Stimulated activated CD8-positive, alpha-beta memory T cell treated with anti-CD3 and anti-CD28 coated beads, Interleukin-2, amount 100 ng/mL, for 48 hours (primary cell): ENCODE measurements at places on chromosomes 3 and 15.

- DNase-seq: no peak
Observed at GRCh38 chr3:20160230-20160629, 25.8 kb downstream of the SGO1 start.

DNA sequence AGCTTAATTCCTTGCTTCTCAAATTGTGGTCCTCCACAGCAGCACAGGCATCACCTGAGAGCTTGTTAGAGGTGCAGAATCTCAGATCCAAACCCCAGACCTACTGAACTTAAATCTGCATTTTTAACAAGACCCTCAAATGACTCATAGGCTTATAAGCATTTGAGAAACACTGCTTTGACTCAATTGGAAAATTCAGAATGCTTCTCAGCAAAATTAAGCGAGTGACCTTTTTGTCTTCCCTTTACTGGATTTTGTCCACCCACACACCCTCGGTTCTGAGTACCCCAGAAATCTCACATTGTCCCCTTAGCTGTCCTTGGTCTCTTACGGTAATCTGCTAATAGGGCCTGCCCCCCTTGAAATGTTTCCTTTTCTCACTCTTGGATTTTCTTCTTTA, 17.9 kb downstream of the CD80 start:
- no peak for DNase-seq

- DNase-seq: no peak
Observed at GRCh38 chr3:152419748-152420147, 151.0 kb downstream of the MBNL1 start.

GRCh38 chr15:40582726-40583246, 11.3 kb upstream of the KNL1 start:
- no peak for DNase-seq

DNA sequence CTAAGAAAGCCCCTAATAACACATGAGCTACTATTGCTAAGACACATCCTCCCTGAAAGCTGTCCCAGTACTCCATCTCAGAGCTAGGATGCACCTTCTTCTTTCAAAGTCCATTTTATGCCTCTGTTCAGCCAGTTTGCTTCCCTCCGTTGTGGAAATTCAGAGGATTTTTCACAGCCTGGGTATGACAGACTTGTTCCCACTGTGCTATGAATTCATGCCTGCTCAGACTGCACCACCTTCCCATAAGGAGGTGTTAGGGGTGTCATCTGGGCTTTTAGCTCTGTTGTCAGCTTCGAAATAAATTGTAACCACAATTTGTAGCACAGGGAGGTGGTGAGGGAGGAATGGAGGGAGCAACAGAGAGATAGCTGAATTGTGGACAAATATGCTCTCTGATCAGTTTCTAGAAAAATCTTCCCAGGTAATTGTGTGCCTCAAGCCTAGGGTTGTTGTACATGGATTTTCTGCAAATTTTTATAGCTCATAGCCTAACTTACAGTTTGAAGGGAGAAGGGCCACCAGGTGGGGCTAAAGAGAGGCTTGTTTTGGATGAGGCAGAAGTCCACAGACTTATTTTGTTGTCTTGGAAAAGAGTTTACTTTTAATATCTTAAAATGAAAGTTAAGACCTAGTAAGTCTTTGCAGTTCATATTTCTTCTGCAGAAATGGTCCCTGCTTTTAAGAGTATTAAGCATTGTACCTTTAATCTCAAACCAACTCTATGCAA, 462.0 kb downstream of the PDCD6IP start:
- peak; percentile 10 for DNase-seq

DNA sequence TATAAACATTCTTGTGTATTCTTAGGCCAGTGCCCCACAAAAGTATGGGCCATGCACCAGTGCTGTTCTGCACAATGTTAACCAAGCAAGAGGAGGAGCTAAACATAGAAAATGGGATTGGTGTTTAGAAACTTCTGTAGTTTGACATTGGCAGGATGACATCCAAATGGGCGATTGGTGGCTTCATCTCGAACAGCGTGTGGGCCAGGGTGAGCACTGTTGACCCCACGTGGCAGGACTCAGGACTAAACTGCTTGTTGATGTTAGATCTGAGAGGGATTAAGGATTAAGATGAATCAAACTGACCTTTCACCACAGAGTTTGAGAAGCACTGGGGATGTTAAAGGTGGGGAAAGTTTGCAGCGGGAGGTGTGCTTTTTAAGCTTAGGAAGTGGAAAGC, 31.9 kb downstream of the ZNF710 start:
- no peak for DNase-seq

- no peak for DNase-seq
Observed at GRCh38 chr3:42451546-42452230, 41.3 kb upstream of the LYZL4 start.

DNA sequence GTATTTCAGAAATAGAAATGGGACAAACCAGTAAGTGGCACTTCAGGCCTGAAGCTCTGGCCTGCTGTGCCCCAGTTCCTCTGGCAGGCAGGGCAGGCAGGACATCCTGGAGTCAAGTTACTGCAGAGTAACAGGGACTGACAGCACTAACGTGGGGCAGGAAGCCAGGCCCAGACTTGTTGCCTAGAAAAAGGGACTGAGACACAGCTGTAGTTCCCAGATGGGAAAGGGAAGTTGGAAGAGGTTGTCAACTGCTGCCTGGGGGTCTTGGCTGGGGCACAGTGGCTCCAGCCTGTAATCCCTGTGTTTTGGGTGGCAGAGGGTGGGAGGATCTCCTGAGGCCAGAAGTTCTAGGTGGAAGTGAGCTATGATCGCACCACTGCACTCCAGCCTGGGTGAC, 171.9 kb downstream of the FMN1 start:
- DNase-seq: no peak

DNA sequence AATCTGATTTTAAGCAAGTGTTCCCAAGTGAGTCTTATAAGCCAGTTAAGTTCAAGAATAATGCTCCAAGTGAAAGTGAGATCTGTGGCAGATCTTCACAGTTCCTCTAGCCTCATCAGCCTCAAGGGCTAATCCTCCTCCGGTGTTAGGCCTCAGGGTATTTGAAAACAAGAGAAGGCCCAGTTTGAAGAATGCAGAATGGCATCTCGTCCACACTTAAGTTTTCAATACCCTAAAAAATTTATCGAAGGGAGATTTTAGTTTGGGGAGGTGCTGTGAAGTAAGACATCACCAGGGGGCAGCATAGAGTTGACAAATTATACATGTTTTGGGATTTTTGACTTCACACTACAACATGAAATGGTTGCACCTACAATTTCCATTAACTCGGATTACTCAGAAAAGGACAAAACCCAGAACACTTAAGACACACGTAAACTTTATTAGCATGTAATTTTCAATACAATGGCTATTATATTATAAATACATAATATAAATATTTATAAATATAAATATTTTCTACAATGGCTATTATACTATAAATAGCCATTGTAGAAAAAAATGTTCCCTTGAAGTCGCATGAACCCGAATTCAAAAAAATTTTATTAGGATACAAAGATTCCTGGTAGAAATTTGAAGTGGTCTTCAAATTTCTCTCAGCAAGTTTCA, 2.3 kb upstream of the TMEM266 start:
- DNase-seq: peak; percentile 13

DNA sequence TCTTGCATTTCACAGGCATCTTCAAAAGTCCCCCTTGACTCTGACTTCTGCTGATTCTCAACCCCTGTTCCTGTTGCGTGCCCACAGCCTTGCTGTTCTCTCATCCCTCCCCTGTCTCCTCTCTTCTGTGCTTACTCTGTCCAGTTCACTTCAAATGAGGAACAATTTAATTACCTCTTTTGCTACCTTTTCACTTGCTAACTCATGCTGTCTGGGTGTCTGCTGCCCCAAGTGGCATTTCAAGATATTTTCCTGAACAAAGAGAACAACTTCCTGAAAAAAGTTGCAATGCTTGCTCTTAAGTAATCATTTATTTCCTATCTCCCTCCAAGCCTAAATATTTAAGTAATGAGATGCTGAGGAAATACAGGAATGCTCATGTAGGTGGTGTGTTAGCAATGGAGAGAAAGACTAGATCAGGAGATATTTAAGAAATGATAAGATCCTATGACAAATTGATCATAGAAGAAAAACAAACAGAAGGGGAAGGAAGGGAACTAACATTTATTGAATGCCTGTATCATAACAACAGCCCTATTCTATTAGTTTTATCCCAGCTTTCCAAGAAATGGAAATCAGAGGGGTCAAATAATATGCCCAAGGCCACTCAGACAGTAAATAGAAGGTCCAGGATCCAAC, 42.2 kb downstream of the SV2B start:
- no peak for DNase-seq

DNA sequence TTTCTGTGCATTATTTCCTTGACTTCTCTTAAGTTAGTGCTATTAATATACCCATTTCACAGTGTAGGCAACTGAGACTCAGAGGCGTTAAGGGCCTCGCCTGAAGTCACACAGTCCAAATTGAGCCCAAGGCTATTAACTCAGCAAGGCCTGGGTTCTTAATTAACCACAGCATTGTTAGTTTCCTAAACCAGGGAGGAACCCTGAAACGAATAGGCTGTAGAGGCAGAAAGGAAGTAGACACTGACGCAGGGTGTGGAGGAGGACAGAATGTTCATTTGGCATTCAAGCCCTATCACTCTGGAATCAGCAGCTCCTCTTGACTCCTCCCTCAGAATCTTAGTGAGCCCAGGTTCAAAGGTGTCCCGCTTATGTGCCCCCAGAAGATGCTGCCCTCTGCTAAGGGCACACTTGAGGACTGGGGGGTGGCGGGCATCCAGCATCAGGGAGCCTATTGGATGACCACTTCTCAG, 13.9 kb downstream of the ARHGEF3 start:
- DNase-seq: no peak

DNA sequence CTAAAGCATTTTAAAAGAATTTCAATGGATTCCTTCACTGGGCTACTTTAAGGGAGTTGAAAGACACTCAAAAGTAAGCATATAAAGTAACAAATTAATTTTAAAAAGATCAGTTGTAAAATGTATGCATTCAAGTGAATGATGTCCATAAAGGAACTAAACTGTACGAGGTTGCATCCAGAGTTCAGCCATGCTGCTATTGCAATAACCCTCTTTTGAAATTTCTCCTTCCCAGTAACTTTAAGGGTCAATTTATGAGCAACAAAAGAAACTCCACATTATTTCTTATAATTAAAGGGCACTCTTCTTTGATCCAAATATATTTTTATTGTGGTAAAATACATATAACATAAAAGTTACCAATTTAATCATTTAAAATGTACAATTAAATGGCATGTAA, 22.9 kb downstream of the BTLA start:
- DNase-seq: no peak

DNA sequence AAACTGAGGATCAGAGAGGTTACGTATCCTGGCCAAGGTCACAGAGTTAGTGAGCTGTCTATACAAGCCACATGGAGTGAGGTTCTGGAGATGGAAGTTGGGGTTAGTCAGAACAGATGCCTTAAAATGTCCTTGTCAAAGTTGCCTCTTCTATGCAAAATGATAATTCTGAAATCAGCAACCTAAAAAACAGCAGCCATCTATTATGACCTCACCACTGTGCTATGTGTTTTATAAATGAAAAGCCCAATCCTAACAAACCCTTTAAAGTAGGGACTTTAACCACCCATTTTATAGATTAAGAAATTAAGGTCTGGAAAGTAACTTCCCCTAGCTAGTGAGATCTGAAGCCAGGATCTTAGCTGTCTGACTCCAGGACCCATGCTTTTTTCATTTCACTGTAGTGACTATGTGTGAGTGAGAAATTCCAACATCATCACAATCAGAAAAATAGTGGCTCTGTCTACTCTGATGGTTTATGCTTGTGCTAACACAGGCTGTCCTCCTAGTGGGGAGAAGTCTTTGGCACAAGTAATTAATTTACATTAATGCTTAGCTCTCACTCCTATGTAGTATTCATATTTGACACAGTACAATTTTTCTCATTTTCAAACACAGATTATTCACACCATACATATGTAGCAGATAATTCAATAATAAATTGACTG, 143.6 kb downstream of the ANO10 start:
- DNase-seq: no peak

DNA sequence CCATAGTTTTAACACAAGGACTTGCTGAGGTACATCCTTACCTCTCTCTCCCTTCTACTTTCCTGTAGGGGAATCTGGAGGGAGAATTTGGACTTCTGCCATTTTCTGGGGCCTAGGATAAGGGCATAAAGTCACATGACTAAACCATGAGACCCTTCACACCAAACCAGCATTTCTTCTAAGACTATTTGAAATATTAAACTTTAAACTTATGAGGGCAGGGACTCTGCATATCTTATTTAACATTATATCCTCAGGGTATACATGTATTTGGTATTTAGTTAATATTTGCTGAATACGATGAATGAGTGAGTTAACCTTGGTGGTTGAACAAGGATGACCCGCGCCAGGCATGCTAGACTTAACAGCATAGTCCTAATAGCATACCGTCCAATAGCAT, 63.4 kb downstream of the USP13 start:
- DNase-seq: no peak

GRCh38 chr3:17231537-17232261, 346.9 kb downstream of the PLCL2 start:
- DNase-seq: no peak

- DNase-seq: no peak
Observed at GRCh38 chr15:24899367-24899766, 55.4 kb upstream of the SNRPN start.

- DNase-seq: no peak
Observed at GRCh38 chr15:100764778-100765466, 114.7 kb upstream of the ALDH1A3 start.

- DNase-seq: no peak
Observed at GRCh38 chr15:92041371-92041770, 187.9 kb downstream of the SLCO3A1 start.

- no peak for DNase-seq
Observed at GRCh38 chr3:134369231-134369741, 5.0 kb downstream of the AMOTL2 start.

- DNase-seq: no peak
Observed at GRCh38 chr3:53078656-53079055, 32.8 kb upstream of the SFMBT1 start.

GRCh38 chr3:187247398-187247797, 44.1 kb downstream of the MASP1 start:
- no peak for DNase-seq

DNA sequence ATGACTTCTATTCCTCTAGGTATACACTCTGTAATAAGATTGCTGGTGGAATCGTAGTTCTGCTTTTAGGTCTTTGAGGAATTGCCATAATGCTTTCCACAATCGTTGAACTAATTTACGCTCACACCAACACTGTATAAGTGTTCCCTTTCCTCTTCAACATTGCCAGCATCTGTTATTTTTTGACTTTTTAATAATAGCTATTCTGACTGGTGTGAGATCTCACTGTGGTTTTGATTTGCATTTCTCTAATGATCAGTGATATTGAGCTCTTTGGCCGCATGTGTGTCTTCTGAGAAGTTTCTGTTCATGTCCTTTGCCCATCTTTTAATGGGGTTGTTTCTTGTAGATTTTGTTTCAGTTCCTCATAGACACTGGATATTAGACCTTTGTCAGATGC, 12.8 kb downstream of the NXPE3 start:
- DNase-seq: no peak

GRCh38 chr15:50543556-50543955, 2.9 kb downstream of the USP50 start:
- DNase-seq: no peak

DNA sequence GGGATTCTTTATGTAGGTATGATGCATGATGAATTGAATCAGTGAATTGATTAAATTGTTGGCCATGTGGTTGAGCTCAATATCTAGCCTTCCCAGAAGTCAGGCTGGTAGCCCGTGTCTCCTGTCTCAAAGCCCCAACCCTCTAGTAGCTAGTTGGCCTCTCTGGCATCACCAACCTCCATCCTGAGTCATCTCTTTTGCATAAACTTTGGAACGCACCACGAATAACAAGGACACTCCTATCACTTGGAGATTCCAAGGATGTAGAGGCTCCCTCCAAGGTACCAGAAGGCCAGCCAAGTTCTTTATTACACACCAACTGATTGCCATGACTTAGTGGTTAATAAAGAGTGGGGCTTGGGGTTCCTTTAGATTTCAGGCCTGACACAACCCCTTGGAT, 148.4 kb downstream of the APBA2 start:
- DNase-seq: no peak
